Activated CD4-positive, CD25-positive, alpha-beta regulatory T cell treated with anti-CD3 and anti-CD28 coated beads, Interleukin-2, amount 50 U/mL, for 16 hours (primary cell): ENCODE measurements at places on chromosomes 2 and 18.

GRCh38 chr18:58091099-58091611 lies 47.1 kb downstream of the NEDD4L start:
- no peak for DNase-seq

- DNase-seq = no peak
Observed at GRCh38 chr2:237669628-237670392, 42.4 kb downstream of the LRRFIP1 start.

- DNase-seq = no peak
Observed at GRCh38 chr18:29892960-29893558, 1149.5 kb downstream of the DSC3 start.

GRCh38 chr2:210287301-210287700 lies 27.7 kb downstream of the MYL1 start:
- no peak for DNase-seq

- no peak for DNase-seq
Observed at GRCh38 chr2:20738772-20739171, 71.8 kb downstream of the GDF7 start.

DNA sequence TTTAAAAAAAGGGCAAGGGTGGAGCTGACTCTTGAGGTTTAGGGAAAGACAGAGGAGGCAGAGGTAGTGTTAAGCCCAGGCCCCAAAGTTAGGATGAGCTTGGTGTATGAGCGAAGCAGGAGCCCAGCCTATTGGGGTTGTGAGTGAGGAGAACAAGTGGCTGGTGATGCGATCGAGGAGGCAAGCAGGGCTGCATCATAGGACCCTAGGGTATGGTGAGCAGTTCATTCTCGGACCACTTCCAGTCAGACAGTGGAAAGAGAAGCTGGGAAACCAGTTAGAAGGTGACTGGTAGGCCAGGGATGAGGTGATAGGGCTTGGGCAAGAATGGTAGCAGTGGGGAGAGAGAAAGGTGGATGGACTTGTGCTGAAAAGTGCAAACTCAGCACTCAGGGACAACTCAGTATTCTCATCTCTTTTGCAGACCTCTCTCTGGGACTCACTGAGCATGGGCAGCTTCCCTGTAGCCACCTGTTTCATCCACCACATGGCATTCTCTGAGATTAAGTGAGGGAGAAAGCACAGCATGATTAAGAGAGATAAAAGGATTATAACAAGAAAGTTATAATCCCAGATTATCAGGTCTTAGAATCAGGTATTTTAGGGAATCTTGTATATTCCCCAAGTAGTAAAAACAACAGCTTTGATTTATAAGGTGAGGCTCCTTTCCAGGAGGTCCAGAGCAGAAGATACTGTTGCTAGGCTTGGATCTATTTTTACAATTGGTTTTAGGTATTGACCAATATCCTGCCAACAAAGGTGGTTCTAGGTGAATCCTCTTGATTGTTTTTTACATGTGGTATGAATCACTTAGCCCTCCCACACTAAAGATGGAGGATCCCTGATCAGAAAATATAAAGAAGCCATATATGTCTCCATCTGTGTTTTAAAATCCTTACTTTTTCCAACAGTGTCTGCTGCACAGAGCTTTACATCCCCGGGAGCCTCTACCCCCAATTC lies 38.3 kb downstream of the XRCC5 start:
- DNase-seq = no peak

DNA sequence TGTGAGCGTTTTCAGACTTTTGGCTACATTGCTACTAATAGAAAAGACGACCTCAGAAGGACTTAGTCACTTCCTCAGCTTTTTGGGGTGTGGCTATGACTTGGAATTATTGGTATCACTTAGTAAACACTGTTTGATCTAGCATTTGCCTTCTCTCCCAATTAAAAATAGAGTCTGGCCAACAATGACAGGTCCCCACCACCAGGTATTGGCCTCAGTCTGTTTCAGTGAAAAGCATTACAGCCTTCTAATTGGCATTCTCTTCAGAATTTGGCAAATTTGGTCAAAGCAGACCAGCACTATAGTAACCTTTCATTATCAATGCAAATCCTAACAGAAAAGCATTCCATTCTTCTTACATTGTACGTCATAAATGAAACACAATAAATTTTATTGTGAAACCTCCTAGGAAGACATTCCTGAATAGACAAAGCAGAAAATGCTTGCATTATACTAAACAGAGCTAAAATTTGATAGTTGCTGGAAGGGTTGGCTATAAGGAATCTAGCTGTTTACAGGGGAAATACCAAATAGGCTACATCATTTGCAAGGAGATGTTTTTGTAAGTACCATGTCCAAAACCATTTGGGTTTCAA lies 613.9 kb downstream of the IRS1 start:
- no peak for DNase-seq
